ENCODE measurements at places on chromosomes 12 and 14.

- DNase-seq: peak; percentile 75
Measured at GRCh38 chr12:54207539-54208294, 18.9 kb upstream of the SMUG1 start.

- DNase-seq: no peak
Measured at GRCh38 chr12:72605975-72606374, 333.8 kb downstream of the TRHDE start.

GRCh38 chr12:103468837-103469236 is 26.9 kb downstream of the C12orf42 start:
- DNase-seq: no peak

GRCh38 chr14:32601069-32601468 is 272.0 kb downstream of the AKAP6 start:
- no peak for DNase-seq

DNA sequence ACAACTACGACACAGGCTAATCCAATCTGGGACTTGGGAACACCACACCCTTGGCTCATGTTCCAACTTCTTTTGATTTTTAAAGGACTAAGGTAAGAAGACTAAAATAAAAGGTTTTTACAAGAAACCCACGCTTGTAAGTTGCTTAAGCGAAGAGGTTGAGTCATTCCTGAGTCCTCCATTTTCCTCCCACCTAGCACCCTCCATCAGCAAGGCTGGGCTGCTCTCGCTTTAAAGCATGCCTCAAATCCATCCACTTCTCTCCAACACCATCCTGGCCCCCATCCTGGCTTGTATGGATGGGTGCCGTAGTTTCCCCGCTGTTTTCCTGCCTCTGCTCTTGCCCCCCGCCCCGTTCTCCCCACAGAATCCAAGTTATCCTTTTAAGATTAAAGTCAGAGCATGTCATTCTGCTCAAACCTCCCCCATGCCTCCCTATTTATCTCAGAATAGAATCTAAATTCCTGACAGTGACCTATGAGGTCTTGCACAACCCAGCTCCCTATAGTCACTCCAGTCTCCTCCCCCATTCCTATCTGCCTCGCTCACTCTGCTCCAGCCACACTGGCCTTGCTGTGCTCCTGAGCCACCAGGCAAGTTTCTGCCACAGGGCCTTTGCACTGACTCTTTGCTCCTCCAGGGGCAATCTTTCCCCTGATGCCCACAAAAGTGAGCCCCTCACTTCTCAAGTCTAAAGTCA is 34.5 kb downstream of the SCARB1 start:
- DNase-seq: no peak

DNA sequence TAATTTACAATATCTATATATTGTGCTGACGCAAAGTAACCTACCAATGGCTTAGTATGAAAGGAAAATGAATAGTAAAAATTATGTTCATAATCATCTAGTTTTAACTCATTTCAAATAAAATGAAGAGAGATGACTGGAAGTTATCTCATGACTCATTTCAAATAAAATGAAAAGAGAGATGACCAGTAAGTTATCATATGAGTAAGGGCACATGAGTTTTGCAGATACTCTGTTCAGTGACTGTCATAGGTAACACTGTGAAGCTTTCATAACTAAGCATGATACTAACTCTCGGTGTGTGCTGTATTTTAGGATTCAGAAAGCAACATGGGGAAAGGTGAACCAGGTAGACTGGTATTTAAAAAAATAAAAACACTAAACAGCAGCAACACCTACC is 364.5 kb upstream of the DIO2 start:
- DNase-seq: no peak

DNA sequence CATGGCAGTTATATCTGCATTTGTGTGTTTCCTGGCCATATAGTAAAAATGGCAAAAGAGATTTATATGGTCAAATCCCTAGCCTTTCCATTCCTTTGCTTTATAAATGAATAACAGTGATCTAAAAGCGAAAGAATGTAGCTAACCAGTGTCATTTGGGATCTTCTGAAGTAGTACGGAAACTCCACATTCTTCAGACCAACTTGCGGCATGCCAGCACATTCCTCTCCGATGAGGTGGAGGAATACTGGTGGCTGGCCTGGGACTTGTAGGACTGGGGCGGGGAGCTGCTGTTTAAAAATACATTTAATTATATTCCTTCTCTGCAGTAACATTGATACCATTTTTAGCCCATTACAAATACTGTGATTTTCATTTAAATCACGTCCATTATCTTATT is 85.3 kb downstream of the SAMD4A start:
- no peak for DNase-seq

DNA sequence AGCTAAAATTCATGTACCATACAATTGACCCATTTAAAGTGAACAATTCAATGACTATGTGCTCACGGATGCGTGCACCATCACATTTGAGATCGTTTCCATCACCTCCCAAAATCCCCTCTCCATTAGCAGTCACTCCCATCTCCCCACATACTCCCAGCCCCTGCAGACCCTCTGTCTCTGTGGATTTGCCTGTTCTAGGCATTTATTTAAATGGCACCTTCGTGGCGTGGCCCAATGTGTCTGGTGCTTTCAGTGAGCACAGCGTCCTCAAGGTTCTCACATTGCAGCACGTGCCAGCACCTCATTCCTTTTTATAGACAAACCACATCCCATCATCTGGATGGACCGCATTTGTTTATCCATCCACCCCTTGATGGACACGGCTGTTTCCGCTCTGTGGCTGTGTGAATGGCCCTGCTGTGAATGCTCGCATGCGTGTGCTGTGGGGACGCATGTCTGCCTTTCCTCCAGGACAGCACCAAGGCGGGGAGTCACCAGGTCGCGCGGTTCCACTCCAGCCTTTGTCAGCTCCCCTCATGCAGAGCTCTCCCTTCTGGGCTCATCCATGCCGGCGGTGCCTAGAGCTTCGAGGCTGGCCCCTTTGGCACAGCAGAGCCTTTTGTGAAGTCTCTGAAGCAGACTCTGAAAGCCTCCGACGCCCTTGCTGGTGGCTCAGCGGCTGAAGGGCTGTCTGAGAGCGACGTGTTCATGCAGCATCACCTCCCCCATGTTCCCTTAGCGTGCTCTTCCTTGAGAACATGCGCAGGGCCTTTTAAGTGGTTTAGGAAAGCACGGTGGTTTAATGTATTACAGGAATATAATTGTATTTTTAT is 184.4 kb downstream of the KIF26A start:
- no peak for DNase-seq

GRCh38 chr12:47414511-47414910 is 291.3 kb downstream of the RPAP3 start:
- DNase-seq: no peak

GRCh38 chr14:103881268-103882201 is 34.2 kb upstream of the PPP1R13B start:
- DNase-seq: no peak

DNA sequence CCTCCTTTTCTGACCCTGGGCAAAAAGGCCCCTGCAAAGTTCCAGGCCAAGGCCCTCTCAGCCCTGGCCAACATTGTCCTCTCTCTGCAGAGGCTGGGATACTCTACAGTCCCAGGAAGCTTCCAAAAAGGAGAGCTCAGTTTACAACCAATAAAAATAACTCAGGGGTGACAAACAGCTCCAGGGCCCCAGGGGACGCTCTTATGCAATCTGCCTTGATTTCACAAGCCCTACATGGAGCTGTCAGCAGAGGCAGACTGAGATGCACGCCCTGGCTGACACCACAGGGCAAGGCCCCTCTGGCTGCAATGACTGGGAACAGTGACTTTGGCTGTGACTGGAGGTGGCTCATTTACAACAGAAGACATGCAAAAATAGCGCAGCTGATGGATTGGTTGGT is 129.0 kb upstream of the MED13L start:
- no peak for DNase-seq

Measured in stimulated activated CD8-positive, alpha-beta memory T cell treated with anti-CD3 and anti-CD28 coated beads, Interleukin-4, amount 100 ng/mL, for 24 hours (primary cell).